ENCODE measurements at places on chromosomes 1 and 21.
A peak's percentile ranks its signal among the peaks of the same experiment; 100 is the strongest.

- ATAC-seq = no peak
Measured at GRCh38 chr1:63261736-63262458, 60.5 kb upstream of the FOXD3 start.

GRCh38 chr1:116826818-116827606, 72.8 kb downstream of the CD2 start:
- ATAC-seq = peak; percentile 93

GRCh38 chr1:118115567-118116295, 69.3 kb downstream of the SPAG17 start:
- ATAC-seq = no peak

DNA sequence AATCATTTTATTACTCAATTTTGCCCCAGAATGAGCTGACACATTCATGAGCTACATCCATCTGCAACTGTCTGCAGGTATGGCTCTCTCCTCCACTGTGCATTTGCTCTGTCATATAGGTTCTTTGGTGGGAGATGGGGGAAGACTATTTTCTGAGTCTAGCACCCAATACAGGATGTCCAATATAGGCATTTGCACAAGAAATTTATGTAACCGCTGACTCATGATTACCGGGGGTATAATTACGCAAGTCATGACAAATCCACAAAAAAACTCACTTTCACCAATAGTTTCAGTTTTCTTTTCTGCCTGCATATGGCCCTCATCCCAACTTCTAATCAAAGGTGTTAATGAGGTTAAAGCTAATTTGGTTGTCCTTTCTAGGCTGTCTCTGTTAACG, 17.5 kb upstream of the VSIG8 start:
- peak; percentile 30 for ATAC-seq

- no peak for ATAC-seq
Measured at GRCh38 chr21:43936247-43936967, 71.4 kb downstream of the AGPAT3 start.

DNA sequence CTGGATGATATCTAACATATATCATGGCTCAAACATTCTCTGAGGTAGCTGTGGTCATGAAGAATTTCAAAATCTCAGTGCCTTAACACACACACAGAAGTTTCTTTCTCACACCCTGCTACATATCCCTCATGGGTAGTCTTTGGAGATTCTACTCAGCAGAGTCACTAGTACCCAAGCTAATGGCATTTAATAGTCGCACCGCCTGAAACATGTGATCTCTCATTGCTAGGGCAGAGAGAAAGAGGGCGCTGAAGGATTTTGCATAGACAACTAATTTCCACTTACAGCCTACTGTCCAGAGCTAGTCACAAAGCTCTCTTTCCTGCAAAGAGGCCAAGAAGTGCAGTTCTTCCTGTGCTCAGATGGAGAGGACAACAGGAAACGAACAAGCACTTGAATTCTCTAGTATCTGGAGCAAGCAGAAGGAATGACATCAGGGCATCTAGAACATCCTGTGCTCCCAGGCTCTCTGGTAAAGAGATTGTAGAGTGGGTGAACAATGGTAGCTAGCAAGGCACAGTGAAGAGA, 183.4 kb upstream of the PTBP2 start:
- ATAC-seq = no peak

DNA sequence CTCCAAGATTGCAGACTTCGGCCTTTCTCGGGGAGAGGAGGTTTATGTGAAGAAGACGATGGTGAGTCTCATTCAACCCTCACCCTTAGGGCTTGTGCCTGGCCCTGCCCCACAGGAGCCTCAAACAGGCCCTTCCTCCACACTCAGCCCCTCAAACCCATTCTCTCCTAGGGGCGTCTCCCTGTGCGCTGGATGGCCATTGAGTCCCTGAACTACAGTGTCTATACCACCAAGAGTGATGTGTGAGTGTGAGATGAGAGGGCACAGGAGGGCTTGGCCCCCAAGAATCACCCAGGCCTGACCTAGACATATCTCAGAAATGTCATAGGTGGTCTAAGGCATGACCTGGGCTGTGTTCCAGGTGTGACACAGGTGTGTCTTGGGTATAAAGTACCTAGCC, 18.3 kb upstream of the MPL start:
- no peak for ATAC-seq

- ATAC-seq = no peak
Measured at GRCh38 chr1:95435611-95436010, 201.6 kb downstream of the RWDD3 start.

DNA sequence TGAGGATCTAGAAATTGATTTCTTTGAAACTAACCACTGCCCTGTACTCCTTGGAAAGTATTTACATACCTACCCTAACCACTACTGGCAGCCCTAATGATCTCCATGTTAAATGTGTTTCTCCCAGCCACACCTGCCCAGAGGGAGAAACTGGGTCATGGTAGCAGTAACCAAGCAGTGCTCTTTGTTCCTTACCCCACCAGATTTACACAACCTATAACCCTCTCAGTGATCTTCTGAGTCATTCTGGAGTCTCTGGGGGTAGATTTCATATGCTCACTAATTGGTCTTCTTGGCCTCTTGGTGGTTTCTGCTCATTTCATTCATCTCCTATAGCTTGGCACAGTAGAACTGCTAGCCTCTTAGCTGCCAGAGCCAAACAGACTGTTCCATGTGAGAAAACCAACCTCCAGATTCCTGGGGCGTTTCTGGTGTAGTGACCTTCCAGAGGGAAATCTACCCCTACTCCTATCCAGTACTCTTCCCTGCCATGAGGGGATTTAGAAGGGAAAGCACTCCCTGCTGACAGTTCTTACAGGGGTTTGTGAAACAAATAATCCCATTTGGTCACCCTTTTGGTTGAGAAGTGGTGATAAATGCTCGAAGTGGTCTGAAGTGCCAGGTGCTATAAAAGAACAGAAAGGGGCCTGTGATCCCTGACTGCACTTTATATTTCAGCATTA, 36.2 kb upstream of the LRIG2 start:
- ATAC-seq = no peak

- no peak for ATAC-seq
Measured at GRCh38 chr21:31537872-31538576, 121.5 kb upstream of the SOD1 start.
